ENCODE measurements at places on chromosomes 13 and 19. TPM values are rescaled to one million over a fixed set of nuclear protein-coding genes. Genes with fewer than 3 reads are reported as not detected.

GNG7 gene
- 1.1 TPM for total RNA-seq

GRCh38 chr19:18912933-18913332 lies 6.3 kb downstream of the COPE start:
- DNase-seq: no peak

ZNF841 gene
- 13.3 TPM for total RNA-seq

DNA sequence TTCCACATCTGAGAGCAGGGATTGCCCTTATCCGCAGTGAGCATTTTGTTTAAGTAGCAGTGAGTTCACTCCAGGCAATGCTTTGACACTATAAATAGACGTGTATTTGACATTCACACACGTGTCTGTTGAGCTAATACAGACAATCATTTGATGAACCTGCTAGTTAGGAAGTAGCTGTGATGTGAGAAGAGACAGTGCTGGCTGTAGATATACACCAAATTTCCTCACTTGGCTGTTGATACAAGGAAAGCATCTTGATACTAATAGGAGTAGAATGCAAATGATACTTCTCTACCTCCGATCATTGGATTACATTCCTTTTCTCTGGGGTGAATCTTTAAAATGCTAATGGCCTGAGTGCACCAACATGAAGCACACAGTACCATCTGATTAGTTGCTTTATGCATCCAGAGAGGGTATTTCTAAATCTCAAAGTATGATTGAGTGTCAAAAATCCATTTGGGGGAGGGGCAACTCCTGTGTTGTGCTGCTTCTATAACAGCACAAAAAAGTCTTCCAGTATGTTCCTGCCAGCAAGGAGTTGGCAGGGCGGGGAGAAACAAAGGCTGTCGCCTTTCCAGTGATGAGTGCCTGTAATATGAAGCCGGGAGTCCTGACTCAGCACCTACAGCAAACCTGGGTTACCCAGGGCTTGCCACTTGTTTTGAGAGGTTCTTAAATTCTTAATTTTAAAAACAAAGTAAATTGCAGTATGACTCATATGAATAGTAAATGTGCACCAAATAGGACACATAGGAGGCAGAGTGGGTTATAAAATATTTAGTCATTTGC lies 7.0 kb downstream of the CUL4A start:
- DNase-seq: peak; percentile 27

GRCh38 chr19:45469945-45470761 lies 2.4 kb downstream of the FOSB start:
- DNase-seq: no peak

DNA sequence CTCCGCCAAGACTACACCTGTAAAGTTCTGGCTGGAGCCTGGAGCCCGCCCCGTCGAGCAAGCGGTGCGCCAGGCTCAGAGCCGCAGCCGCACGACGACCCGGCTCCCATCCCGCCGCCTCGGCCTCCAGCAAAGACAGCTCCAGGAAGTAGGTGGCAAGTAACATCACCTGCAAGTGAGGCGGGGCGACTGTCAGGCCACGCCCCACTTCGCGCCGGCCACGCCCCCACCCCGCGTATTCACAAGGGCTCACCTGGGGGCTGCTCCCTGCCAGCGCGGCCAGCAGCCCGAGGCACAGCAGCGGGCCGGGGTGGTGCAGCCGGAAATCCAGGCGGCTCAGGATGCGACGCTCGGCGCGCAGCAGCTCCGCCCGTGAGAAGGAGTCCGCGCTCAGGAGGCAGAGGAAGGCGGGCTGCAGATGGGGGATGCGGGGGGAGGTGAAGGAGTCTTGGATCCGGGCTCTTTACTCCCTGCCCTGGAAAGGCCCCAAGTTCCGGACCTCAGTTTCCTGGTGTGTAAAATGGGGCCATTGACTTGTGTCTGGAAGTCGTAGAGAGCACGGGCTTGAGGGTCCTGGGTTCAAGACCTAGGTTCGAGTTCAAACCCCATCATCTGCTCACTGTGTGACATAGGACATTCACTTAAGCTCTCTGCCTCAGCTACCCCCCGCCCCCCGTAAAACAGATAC lies 3.2 kb downstream of the CCNP start:
- peak; percentile 40 for DNase-seq

GRCh38 chr13:106357198-106357597 lies 178.3 kb downstream of the EFNB2 start:
- no peak for DNase-seq

GRCh38 chr13:44136696-44137268 lies 236.8 kb upstream of the SERP2 start:
- no peak for DNase-seq

- DNase-seq: no peak
Observed at GRCh38 chr13:21528616-21529015, 69.5 kb upstream of the ZDHHC20 start.

FAM124A gene
- not detected for total RNA-seq

OVOL3 gene
- total RNA-seq: not detected

DNA sequence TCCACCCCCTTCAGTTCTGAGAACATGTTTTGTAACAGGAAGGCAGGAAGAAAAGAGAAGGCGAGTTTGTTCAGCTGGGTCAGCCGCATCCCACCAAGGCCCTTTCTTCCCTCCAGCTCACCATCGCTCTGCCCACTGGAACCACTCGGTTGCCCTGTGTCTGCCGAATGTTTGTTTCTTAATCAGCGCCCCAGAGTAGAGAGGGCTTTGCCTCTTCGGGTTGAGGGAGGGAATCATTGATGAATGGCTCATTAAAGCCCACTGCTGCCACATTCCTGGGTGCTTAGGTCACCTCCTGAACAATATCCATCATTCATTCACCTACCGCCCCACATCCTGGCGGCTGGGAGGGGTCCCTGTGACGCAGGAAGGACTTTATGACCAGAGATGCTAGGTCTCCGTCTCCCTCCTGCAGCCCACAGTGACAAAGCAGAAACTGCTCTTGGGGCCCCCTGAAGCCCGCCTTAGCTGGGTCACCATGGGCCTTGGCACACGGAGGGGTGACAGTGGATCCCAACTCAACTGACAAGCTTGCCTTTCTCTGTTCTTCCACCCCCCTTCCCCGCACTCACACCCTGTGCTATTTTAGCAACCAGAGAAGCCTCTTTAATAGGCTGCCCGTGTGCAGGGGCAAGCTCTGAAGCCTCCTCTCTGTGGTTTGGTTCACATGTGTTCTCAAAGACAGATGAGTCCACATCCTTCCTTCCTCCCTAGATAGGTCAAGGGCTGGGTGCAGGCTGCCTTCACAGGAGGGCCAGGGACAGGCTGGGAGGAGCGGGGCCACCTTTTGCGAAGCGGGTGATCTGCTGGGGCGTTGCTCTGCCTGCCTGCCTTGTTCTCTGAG lies 46.2 kb downstream of the ACTN4 start:
- DNase-seq: no peak

- no peak for DNase-seq
Observed at GRCh38 chr13:74017301-74018061, 116.7 kb downstream of the KLF12 start.

- DNase-seq: peak; percentile 58
Observed at GRCh38 chr19:50669302-50670101, 20.3 kb downstream of the C19orf81 start.

- DNase-seq: peak; percentile 70
Observed at GRCh38 chr19:4575267-4576015, 16.0 kb upstream of the SEMA6B start.

GRCh38 chr19:51325161-51325976 lies 13.9 kb downstream of the IGLON5 start:
- no peak for DNase-seq

- DNase-seq: no peak
Observed at GRCh38 chr13:36559375-36559774, 114.4 kb upstream of the SERTM1 start.

Measured in activated naive CD4-positive, alpha-beta T cell treated with anti-CD3 and anti-CD28 coated beads for 36 hours (primary cell).